Esophagus muscularis mucosa (tissue), 4 donors: ENCODE measurements at places on chromosomes 2 and 18. TPM values are rescaled to one million over a fixed set of nuclear protein-coding genes. Genes with fewer than 3 reads are reported as not detected.

Gene ASAP2
- total RNA-seq = 24.0 TPM

Gene HNMT
- 19.8 TPM for total RNA-seq

Gene GCG
- not detected for total RNA-seq

Gene RND3
- total RNA-seq = 39.6 TPM

Gene CDCA7
- 1.7 TPM for total RNA-seq

Gene TNS1
- total RNA-seq = 2,170 TPM

Gene TEX51
- not detected for total RNA-seq

Gene SERPINB11
- total RNA-seq = not detected
